Spinal cord (tissue), 10 donors: ENCODE measurements at places on chromosomes 4 and X.
A peak's percentile ranks its signal among the peaks of the same experiment; 100 is the strongest.

GRCh38 chr4:152310257-152310656, 225.6 kb downstream of the FBXW7 start:
- no peak for DNase-seq

- no peak for DNase-seq
Measured at GRCh38 chr4:104408878-104409277, 85.8 kb downstream of the CXXC4 start.

GRCh38 chr4:168152837-168153500, 60.6 kb downstream of the ANXA10 start:
- no peak for DNase-seq

- DNase-seq = peak; percentile 79
Measured at GRCh38 chrX:49073601-49074575, at the start of gene PRAF2. PRAF2 (minus strand) TSS chrX:49074002; CDS start chrX:49073987, 15 bp downstream.

- DNase-seq = no peak
Measured at GRCh38 chr4:151865312-151865711, 104.5 kb upstream of the GATB start.

- DNase-seq = no peak
Measured at GRCh38 chrX:46647251-46647650, 73.7 kb downstream of the CHST7 start.

DNA sequence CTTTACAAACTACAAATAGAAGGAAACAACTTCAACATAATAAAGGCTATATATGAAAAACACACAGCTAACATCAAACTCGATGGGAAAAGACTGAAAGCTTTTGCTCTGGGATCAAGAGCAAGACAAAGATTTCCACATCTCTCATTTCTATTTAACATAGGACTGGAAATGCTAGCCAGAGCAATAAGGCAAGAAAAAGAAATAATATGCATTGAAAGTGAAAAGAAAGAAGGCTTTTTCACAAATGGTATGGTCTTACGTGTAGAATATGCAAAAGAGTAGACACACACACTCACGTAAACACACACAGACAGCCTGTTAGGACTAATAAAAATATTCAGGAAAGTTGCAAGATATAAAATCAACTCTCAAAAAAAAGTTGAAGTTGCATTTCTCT, 660.5 kb upstream of the PCDH10 start:
- DNase-seq = no peak

- DNase-seq = no peak
Measured at GRCh38 chr4:2732526-2732925, 23.6 kb downstream of the TNIP2 start.

- no peak for DNase-seq
Measured at GRCh38 chr4:82688091-82688795, 110.4 kb downstream of the SCD5 start.

- DNase-seq = no peak
Measured at GRCh38 chr4:158422546-158422945, 99.1 kb upstream of the RXFP1 start.

GRCh38 chrX:155966876-155967275, 30.6 kb upstream of the IL9R start:
- no peak for DNase-seq

DNA sequence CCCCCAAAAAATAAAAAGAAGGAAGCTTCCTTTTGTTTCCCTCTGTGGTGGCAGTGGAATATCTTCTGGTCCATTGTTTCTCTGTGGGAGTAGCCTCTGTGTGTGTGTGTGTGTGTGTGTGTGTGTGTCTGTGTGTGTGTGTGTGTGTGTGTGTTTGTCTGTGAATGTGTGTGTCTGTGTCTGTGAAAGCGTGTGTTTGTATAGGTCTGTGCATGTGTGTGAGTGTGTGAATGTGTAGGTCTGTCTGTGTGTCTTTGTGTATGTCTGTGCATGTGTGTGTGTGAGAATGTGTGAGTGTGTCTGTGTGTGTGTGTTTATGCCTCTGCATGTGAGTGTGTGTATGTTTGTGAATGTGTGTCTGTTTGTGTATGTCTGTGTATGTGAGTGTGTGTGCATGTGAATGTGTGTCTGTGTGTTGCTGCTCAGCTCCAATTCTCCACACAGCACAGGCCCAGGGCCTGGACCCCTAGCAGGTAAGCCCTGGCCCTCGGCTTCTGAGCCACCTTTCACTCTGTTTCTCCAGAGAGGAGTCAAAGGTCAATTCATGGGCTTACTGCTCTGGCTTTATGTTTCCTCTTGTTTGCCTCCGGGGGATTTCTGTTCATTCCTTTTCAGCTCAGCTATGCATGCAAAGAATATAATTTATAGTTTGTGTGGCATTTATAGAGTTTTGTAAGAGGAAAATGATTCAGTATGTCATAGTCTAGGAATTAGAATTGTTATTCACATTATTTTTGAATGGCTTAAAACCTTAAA, 89.8 kb downstream of the UCHL1 start:
- DNase-seq = peak; percentile 16

- DNase-seq = no peak
Measured at GRCh38 chrX:129769467-129770154, 10.1 kb upstream of the SASH3 start.

DNA sequence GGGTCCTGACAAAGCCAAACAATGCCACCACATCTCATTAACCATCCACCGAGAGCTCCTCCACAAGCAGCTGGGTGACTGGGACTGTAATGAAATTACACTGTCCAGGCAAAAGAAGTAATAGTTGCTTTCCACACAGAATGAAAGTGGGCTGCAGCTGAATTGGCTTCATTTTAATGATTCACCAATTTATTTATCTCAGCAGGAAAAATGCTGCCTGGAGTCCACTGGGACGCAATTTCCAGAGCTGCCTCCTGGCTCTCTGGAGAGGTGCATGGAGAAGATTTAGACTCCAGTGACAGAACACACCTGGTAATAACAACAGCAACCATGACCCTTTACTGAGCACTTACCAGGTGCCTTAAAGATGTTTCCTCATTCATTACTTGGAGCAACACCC, 226.7 kb downstream of the LDB2 start:
- no peak for DNase-seq

- peak; percentile 49 for DNase-seq
Measured at GRCh38 chr4:42871671-42872290, 20.7 kb upstream of the GRXCR1 start.

- DNase-seq = no peak
Measured at GRCh38 chr4:121679267-121679666, 17.5 kb downstream of the ANXA5 start.

- no peak for DNase-seq
Measured at GRCh38 chrX:123756320-123756719, 23.5 kb upstream of the THOC2 start.

GRCh38 chrX:71577682-71578081, 555 bp upstream of the GCNA start:
- DNase-seq = no peak

DNA sequence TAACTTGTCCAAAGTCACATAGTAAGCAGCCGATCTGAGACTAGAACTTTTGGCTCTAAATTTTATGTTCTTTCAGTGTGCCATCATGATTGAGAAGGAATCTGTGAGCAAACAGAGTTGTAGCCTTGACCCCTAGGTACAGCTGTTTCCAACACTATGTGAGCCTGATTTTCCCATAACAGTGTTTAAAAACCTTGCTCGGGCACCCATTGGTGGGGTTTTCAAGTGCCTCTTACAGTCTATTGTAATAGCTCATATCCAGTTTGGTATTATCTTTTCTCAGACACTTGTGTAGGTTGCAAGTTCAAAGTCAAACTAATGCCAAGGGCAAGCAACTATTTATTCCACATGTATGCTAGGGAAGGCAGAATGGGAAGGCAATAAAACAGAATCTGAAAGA, 467.9 kb downstream of the INPP4B start:
- DNase-seq = no peak

- no peak for DNase-seq
Measured at GRCh38 chr4:7820031-7820818, 119.4 kb downstream of the AFAP1 start.

DNA sequence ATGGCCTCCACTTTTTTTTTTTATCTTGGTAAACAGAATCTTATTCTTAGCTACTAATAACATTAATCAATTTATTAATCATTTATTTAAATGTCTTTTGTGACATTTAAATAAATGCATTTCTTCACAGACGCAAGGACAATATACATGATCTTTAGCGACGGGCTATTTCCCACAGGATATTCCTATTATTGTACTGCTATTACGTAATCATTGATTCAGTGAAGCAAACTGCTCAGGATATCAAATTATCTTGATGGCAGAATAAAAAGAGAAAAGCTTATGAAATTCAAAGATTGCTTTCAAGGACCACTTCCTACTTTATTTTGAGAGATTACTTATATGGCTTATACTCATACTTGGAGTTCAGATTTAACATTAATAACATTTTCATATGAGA, 114.1 kb downstream of the FAM9B start:
- no peak for DNase-seq

DNA sequence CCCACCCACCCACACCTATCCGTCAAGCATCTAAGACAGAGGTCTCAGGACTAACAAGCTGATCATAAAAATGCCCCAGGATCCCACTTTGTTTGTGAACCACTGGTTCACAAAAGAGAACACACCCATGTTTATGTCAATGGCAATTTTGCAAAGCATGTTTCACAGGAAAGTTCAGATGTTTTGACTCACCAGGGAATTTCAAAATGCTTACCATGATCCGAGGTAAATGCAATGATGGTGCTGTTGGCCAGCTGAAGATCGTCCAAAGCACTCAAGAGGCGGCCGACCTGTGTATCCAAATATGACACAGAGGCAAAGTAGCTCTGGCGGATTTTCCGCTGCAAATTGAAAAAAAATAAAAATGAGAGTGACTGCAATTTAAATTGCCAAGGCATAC, 15.0 kb downstream of the IDS start:
- DNase-seq = no peak

GRCh38 chr4:124710015-124710741, 2.4 kb downstream of the ANKRD50 start:
- no peak for DNase-seq

DNA sequence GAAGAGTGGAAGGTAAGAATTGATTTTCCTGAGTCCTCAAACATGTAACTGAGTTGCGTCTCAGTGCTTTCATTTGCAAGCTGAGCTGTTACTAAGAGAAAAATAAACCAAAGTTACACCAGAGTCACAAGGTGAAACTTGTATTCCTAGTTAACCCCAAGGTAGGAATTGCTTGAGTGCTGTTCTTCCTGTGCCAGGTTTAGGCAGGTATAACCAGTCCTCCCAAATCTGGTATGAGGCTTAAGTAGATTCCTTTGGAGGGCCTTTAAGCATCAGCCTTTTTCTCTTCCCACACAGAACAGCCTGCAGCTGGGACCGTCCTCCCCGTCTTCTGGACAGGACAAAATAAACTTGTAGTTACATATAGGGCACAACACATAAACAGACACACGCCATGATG, 2.3 kb upstream of the BTC start:
- no peak for DNase-seq

DNA sequence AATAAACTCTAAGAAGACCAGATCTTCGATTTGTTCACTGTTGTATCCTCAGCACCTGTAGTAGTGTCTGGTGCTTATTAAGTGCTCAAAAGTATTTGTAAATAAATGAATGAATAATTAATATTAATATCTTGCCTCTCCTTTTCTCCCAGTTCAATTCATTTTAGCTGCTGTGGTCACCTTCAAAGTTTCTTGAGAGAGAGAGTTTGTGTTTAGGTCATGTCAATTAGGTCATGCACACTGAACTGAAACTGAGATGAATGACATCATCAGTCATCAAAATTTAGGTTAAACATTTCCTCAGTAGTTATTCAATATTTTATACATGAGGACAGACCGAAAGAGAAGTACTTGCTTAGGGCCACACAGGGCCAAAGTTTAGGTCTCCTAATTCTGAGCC, 73.5 kb downstream of the ANXA3 start:
- no peak for DNase-seq

DNA sequence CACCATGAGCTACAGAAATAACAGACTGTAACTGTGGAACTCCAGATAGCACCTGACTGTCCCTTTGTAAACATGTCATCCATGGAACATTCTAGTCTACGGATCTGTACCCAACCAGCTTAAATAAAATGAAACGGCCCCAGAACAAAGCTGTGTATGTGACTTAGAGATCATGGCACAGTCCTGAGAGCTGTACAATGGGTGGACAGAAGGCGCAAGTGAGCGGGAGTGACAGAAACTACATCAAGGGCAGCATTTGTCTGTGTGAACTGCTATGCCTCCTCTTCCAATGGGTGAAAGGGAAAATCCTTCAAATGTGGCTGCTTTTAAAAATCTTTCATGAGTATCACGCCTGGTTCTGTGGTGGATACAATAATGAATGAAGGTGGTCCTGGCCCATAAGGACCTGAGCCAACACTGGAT, 72.5 kb downstream of the FAT1 start:
- DNase-seq = no peak

- no peak for DNase-seq
Measured at GRCh38 chrX:121256647-121257046, 209.2 kb downstream of the GLUD2 start.

DNA sequence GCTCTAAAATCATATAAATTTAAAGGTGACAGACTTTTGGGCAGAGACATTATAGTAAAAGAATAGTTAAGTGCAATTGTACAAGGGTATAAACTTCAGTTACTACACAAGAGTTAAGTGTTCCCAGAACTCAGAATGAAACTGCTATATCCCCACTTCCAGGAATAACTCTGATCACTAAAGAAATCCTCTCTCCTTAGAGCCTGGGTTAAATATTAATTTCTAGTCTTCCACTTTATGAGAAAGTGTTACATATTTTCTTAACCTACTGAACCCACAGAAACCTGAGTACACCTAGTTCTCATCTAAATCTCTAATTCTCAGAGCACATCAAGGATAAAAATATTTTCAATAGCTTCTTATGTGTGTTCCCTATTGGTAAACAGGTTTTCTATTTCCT, 99.1 kb upstream of the USP38 start:
- no peak for DNase-seq

DNA sequence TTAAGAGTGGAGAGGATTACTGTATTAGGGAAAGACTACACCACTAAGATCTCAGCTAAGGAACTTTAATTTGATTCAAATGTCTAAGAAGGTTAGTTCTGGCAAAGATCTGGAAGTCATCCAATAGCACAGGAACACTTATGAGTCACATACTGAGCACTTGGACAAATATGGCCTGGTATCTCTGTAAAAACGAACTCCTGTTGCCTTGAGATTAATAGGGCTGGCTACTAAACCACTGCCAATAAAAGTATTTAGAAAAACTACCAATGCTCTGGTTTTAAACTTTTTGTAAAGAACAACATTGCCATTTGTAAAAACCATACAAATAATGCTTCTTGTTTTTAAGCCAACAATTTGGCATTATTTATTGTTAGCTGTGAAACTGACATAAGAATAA, 70.5 kb downstream of the SEC24D start:
- DNase-seq = no peak

- no peak for DNase-seq
Measured at GRCh38 chr4:124873361-124874171, 161.0 kb upstream of the ANKRD50 start.

DNA sequence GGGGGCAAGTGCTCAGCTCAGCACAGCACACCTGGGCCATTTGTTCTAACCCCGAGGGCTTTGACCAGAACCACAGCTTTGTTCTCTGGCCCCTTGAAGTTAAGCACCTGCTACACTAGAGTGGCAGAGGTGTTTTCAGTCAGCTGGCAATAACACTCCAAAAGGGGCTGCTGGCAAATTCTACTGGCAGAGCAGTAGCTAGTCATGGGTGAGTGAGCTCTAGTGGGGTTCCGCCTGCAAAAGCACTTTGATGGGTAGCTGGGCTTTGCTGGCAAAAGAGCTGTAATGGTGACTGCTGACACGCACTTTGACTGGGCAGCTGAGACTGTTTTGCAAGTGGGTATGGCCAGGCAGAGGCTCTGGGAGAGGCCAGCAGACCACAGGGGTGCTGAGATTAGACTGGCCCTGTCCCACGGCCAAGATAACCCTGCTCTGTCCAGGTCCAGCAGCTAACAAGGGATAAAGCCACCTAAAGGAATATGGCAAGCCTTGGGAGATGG, 65.2 kb upstream of the TENT5D start:
- no peak for DNase-seq
